ENCODE measurements at places on chromosomes 3 and 15.

DNA sequence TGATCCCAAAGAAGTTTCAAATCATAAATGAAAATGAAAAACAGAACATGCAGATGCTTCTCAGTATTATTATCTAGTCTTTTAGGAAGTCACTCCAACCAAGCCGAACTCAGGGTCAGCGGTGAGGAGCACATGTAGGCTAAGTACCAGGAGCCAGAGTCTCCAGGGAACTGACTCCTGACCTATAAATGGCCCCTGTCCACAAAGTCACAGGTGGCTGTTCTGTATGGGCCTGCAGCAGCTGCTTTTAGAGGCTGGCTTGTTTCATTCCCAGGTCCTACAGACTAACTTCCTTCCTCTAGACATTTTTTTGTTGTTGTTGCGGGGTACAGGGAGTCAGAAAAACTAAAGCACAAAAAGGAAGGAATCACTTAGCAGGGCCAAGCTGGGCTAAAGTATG is 54.6 kb downstream of the DAPK2 start:
- DNase-seq: no peak

GRCh38 chr3:196399485-196399945 is 32.7 kb downstream of the UBXN7 start:
- no peak for DNase-seq

- no peak for DNase-seq
Measured at GRCh38 chr3:143328451-143328850, 208.9 kb downstream of the CHST2 start.

- no peak for DNase-seq
Measured at GRCh38 chr3:16476636-16477035, 36.9 kb downstream of the RFTN1 start.

- peak; percentile 85 for DNase-seq
Measured at GRCh38 chr3:30751610-30752299, 142.7 kb downstream of the GADL1 start.

DNA sequence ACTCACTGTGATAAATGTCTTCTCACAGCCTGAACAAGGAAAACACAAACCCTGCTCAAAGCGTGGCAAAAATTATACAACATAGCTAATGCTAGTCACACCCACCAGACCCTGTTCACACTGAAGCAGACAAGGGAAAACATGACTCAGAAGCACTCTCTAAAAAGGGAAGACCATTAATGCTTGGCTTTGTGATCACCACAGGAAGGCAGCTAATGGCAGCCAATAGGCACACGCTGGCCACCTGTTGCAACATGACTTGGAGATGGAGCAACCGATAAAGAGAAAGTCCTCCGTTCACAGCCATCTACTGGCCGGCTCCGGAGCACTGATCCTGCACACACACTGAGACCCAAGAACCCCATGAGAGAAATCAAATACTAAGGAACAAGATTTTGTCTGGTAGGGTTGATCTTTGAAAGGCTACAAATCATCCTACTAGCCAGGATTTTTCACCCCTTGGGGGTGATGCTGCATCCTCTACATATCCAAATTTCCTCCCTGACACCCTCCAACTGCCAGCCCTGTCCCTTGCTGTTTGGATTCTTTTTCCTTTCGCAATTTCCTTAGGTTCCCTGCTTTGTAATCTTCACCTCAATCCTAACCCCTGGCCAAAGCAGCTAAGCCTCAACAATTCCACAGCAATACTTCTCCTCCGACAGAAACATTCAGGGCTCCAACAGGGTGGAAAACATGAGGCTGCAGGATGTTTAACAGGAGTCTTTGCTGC is 3.2 kb downstream of the ZXDC start:
- peak; percentile 93 for DNase-seq

DNA sequence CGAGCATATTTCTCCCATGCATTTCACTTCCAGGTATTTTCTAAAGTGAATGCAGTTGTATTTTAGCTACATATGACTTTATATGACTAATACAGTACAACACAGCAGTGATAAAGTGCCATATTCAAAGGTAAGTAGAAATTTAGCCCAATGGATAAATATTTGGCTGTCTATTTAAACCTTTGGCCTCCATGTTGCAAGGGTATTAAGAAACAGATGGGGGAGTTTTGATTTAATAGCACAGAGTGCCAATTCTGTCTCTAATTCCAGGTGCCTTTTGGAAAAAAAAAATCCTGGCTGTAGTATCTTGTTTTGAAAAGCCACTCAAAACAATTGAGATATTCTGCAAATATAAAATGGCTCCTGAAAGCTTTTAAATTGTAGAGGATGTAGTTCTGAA is 44.9 kb upstream of the SGO1 start:
- no peak for DNase-seq

DNA sequence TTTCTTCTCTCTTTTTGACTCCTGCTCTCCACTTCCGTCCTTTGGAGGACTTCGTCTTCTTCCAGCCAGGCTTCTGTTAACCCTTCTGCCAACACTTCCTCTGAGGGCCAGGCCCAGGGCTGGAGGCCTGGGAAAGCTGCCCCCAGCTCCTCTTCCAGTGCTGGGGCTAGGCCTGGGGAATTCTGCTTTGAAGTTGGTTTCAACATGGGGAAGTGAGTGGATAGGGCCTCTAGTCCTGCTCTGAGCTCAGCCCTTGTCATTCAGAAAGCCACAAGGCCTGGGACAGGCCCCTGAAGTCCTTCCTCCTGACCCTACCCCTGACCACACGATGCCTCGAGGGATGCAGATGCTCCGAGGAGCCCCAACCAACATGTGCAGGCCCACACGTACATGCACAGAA is 53.9 kb upstream of the HERC1 start:
- DNase-seq: peak; percentile 61

DNA sequence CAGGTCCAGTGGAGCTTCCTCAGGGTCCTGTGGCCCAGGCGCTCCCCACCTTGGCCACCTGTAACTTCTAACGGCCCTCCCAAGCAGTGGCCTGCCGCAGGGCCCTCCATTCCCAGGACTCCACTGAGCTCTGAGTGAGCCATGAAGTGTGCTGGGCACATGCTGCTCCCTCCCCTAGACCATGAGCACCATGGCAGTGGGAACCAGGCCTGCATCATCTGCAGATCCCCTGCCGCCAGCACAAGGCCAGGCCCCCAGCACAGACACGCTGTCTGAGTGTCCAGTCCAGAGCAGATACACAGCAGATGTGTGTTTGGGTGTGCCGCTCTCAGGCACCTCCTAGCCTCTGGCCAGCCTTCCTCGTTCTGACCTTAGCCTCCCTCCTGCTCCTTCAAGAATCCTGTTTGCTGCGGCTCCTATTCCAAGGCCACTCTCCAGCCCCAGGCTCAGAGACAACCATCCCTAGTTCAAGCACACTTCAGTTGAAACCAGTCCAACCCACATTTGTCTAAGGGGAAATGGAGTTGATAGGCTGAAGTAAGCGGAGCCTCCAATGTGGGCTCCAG is 7.0 kb upstream of the KLF15 start:
- DNase-seq: no peak

DNA sequence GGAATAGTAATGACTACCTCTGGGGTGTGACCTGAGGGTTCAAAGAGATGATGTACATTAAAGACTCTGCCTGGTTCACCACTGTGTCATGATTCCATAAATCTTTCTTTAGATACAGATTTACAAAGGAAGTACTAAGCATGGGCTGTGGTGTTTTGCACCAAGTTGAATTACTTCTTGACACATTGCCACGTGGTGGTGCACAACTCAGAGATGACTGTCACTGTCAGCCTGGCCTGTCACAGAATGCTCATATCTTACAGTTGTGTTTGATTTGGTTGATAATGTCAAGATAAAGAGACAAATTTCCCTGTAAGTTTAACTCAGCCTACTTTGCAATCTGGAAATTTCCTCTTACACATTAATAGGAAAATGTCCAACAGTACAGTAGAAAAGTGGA is 3.2 kb downstream of the CTDSPL start:
- peak; percentile 50 for DNase-seq

GRCh38 chr3:119677641-119677934 is 382 bp upstream of the COX17 start:
- DNase-seq: peak; percentile 86

GRCh38 chr3:98945666-98946065 is 44.2 kb upstream of the DCBLD2 start:
- no peak for DNase-seq

DNA sequence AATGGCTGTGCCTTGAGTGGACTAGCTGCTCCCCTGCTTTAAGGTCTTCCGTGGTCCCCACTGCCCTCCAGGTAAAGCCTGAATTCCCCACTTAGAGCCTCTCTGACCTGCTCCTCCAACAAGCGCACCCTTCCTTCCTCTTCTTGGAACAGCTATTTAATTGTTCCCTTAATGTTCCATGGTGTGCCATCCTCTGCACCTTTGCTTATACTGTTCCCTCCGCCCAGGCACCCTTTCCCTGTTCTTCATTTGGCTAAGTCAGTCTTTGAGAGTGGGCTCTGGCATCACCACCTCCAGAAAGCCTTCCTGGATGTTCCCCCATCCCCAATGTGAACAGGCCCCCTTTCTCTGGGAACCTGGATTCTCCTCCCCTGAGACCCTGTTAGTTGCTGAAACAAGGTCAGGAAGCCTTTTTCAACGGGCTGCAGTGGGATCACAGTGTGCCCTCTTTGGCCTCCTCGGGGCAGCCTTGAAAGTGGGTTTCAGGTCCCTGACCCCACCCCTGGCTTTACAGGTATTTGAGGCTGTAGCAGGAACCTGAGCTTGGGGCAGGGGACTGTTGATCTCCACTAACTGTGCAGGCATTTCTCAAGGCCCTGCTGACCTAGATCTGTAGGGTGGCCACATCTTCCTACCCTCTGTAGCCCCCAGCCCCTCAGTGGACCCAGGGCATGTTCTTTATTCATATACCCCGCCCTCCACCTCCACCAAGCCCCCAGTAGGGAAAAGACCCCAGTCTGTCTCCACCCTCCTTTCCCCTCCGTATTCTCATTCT is 5.0 kb downstream of the ISLR start:
- DNase-seq: no peak

- DNase-seq: no peak
Measured at GRCh38 chr15:28889346-28889745, 3.6 kb downstream of the APBA2 start.

- no peak for DNase-seq
Measured at GRCh38 chr15:57382215-57382614, 5.9 kb downstream of the CGNL1 start.

- DNase-seq: no peak
Measured at GRCh38 chr15:59157840-59158700, 48.6 kb upstream of the LDHAL6B start.

DNA sequence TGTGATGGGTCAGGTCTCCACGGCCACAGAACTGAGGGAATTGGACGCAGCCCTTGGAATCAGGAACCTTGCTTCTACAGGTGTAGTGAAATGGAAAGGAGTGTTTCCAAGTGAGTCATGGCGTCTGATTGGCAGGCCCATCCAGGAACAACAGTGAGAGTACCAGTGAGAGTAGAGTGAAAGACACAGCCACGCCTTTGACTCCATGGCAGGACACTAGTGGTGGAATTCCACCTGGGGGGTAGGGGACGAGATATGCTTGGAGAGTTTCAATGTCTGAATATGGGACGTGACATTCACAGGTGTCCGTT is 3.0 kb upstream of the SLC28A1 start:
- no peak for DNase-seq

GRCh38 chr3:170043506-170043905 is 5.7 kb downstream of the GPR160 start:
- DNase-seq: no peak

DNA sequence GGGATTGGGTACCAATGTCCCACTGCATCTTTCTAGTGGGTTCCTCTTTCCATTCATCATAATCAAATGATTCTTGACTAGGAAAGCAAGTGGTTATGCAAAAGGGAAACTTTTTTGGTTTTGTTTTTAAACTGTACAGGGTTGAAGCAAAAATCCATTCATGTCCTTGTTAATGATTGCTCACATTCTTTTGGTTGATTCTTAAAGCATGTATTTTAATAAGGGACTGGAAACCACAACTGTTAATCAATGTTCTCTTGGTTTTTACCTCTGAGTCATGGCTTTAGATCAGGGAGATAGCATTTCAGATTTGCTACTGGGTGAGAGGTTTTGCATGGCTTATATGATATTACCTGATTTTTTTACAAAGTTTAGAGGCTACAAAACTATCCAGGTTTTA is 371.7 kb upstream of the RGMA start:
- no peak for DNase-seq

- DNase-seq: no peak
Measured at GRCh38 chr3:190853464-190853863, 9.0 kb downstream of the GMNC start.

- no peak for DNase-seq
Measured at GRCh38 chr3:50524746-50525145, 21.3 kb upstream of the CACNA2D2 start.

DNA sequence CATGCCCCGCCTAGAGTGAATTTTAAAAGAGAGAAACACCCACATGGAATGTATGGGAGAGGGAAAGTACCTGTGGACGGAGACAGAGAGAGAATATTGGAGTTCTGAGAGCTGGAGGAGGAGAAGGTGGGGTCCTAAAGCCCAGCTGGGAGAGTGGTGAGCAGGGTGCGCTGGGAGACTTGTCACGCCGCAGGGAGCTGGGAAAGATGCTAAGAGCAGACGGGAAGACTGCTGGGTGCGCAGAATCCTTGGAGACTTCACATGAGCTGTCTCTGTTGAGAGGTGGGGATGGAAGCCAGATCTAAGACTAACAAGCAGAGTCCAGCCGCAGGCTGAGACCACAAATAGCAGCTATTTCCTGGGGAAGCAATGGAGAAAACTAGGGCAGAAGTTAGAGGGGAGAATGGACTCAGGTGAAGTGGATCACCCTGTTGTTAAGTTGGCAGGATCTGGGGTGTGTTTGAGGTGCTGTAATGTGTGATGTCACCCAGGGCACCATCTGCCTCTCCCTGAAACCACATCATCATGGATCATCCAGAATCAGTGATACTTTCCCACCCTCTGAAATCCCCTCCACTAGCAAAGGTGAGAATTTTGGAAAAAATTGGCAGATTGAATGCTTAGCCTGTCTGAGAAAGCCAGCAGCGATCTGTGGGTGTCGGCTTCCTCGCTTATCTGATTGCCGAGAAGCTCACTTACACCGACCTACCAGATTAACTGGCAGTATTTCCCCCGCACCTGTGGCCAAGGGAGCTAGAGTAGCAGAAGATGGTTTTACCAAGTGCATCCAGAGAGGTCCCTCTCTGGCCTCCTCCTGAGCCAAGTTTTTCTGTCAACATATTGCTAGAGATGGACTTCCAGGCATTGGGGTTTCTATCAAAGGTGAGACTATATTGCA is 174.8 kb upstream of the BHLHE40 start:
- DNase-seq: no peak

DNA sequence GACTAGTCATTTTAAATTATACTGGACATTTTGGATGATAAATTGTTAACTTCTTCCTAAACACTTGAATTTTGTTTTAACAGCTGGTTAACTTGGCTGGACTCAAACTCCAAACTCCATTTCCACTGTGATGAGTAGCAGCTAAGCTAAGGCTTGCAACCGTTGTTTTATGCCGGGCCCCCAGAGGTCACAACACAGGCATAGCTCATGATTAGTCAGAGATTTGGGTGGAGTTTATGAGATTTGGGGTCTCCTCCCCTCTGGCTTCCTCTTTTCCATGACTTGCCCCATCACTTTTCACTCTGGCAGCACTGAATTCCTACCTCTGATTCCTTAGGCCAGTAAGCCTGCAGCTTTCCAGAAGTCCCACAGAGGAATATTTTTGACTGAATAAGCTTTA is 12.8 kb downstream of the THAP10 start:
- no peak for DNase-seq

Data from Kasumi-1 (cell line).